ENCODE measurements at places on chromosomes 4 and X.

DNA sequence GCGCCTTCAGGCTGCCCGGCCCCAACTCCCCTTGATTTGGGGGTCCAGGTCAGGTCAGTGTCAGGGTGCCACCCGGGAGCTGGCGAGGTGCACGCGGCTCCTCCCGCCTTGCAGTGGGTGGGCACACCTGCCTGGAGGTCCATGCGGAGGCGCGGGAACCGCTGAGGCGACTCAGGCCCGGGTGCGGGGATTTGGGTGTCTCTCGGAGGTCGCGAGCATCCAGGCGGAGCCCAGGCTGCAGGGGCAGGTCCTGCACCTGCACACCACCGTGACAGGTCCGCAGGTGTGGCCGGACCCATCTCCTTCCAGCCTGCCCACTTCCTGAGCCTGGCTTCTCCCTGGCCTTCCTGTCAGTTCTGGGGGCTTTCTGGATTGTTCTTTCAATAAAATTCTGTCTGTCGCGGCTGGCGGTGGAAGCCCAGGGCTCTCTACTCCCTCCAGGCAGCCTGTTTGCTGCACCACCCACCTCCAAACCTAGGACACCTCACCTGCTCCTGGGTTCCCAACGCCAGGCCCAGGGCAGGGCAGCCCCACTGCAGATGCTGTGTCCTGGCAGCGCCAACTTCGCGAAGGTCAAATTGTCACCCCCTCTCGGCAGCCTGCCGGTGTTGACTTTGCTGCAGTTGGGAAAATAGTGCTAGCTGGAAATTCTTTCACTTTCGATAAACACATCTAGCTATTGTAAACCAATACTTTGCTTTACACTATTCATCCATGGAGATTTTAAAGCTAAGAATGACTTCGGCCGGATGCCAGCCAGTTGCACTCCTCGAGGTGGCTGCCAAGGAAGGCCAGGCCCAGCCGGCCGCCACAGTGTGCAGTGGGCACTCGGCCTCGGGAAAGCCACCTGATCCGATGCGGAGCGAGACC lies 35.9 kb downstream of the FGFRL1 start:
- DNase-seq = peak; percentile 85

- DNase-seq = no peak
Observed at GRCh38 chrX:35682476-35682875, 115.7 kb upstream of the MAGEB16 start.

DNA sequence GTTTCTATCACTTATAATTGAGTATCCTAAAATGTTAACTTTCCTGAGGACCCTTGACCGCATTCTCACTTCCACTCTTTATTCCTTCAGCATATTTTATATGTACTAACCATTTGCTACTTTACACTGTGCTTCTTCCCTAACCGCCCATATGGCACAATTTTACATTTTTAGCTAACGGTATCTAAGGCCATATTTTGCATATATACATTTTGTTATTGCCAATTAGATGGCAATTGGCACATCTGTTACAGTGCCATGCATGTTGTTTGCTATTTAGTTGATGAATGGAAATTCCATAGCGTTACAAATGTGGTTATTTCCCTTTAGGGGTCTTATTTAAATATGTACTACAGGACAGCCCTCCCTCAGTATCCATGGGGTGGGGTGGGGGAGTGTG lies 20.0 kb upstream of the OTUD4 start:
- DNase-seq = no peak

GRCh38 chr4:95728145-95728544 lies 111.7 kb upstream of the PDHA2 start:
- no peak for DNase-seq

DNA sequence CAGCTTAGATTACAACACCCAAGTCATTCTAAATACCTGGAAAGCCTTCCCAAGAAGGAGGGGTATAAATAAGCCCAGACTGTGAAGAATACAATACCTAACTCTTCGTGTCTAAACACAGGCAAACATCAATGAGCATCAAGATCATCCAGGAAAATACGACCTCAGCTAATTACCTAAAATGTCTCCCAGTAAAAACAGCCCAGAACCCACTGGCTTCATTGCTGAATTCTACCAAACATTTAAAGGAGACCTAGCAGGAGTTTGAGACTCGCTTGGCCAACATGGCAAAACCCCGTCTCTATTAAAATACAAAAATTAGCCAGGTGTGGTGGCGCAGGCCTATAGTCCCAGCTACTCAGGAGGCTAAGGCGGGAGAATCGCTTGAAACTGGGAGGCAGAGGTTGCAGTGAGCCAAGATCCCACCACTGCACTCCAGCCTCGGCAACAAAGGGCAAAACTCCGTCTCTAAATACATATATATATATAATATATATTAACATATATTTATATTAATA lies 19.1 kb upstream of the HSFX4 start:
- DNase-seq = no peak

GRCh38 chr4:76709772-76710090 lies 188.2 kb downstream of the SOWAHB start:
- DNase-seq = no peak

- no peak for DNase-seq
Observed at GRCh38 chr4:17112292-17112659, 213.8 kb upstream of the LDB2 start.

DNA sequence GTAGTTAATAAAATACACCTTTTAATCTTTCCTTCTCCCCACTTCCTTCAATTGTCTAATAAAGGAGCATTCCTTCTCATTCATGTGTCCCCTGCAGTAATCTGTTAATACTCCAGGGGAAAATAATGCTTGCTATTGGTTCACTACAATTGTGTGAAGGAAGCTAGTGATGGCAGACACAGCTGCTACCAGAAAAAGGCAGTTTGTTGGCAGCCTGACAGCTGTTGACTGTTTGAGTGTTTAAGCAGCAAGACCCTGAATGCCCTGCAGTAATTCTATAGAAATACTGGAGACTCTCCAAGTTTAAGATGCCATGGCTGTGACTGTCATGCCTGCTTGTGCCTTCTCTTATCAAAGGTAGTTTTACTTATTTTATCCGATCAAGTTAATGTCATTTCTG lies 359.5 kb downstream of the C4orf33 start:
- no peak for DNase-seq

GRCh38 chr4:65071564-65071963 lies 598.7 kb downstream of the EPHA5 start:
- DNase-seq = no peak

- DNase-seq = no peak
Observed at GRCh38 chr4:185529413-185529812, 5.9 kb downstream of the PDLIM3 start.

DNA sequence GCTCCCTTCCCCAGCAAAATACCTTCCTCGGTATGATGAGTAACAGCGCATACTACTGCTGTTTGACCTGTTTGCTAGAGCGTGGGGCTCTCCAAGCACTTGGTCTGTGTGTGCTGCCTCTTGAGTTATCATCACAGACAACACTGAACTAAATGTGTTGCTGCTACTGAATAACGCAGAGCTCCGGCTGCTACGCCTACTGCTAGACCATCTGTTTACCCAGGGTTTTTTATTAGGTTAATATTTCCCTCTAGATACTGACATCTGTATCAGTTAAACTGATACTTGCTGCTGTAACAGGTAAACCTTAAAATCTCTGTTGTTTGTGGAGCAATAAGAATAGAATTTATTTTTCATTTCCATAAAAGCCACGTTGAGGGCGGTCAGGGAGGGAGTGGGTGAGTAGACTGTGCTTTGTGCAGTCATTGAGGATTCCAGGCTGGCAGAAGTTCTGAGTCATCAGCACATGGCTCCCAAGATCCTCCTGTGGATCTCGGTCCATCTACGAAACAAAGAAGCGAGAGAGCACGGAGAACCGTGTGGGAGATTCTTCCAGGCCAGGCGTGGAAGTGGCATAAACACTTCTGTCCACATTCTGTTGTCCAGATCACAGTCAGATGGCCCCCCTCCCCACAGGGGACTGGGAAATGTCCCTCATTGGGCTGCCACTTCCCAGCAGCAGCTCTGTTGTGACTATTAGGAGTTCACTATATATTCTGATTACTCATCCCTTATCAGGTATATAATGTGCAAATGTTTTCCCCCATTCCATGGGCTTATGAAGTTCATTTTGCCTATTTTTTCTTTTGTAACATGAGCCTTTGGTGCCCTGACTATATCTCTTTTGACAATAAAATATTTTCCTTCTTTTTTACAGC lies 14.1 kb downstream of the GRK4 start:
- DNase-seq = no peak

- no peak for DNase-seq
Observed at GRCh38 chr4:48462363-48462762, 20.8 kb upstream of the SLC10A4 start.

GRCh38 chr4:156756118-156756517 lies 215.5 kb downstream of the PDGFC start:
- no peak for DNase-seq

- no peak for DNase-seq
Observed at GRCh38 chrX:40496728-40497127, 84.0 kb upstream of the ATP6AP2 start.

- no peak for DNase-seq
Observed at GRCh38 chr4:85774000-85774399, 299.1 kb downstream of the ARHGAP24 start.

DNA sequence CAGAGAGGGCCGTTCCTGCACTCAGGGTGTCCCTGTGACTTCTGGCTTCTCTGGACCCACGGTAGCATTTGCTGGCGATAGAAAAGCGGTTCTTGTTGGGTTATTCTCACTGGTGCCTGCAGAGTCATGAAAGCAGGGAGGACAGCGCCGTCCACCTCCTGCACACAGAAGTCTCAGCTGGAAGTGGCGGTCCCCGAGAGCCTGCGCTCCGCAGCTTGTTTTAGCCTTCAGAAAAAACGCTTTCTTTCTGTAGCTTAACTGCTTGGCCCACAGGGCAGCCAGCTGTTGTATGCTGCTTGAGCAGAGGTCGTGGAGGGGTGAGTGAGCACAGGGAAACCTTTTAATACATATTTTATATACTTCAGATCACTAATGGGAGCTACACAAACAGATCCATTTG lies 400.7 kb upstream of the FAT1 start:
- DNase-seq = no peak
